ENCODE measurements at places on chromosomes 12 and 14. TPM values are rescaled to one million over a fixed set of nuclear protein-coding genes. Genes with fewer than 3 reads are reported as not detected.
A peak's percentile ranks its signal among the peaks of the same experiment; 100 is the strongest.

DNA sequence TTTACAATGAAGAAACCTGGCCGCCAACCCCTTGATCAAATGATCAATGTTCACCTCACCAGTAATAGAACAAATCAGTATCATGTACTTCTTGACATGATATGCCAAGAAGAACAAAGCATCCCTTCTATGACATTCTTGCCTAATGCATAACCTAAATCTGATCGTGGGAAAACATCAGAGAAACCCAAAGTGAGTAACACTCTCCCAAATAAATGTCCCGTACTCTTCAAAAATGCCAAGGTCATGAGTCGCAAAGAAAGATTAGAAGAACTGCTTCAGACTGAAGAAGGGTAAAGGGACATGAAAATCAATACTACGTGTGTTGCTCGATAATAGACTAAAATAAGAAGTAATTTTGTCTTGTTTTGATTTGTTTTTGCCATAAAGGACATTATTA lies 11.4 kb upstream of the SLC25A3 start:
- H3K4me3 ChIP-seq, result no peak overlapping the region
- no peak overlapping the region for H3K27ac ChIP-seq
- no peak for DNase-seq

- no peak overlapping the region for H3K4me3 ChIP-seq
- no peaks in the 10 kb centered on the region for H3K36me3 ChIP-seq
- no peaks in the 10 kb centered on the region for H3K4me1 ChIP-seq
These were observed 3.2 kb downstream of the SERPINA9 start for GRCh38 chr14:94472842-94473241.

Gene KERA
- total RNA-seq, result 0.13 TPM

DNA sequence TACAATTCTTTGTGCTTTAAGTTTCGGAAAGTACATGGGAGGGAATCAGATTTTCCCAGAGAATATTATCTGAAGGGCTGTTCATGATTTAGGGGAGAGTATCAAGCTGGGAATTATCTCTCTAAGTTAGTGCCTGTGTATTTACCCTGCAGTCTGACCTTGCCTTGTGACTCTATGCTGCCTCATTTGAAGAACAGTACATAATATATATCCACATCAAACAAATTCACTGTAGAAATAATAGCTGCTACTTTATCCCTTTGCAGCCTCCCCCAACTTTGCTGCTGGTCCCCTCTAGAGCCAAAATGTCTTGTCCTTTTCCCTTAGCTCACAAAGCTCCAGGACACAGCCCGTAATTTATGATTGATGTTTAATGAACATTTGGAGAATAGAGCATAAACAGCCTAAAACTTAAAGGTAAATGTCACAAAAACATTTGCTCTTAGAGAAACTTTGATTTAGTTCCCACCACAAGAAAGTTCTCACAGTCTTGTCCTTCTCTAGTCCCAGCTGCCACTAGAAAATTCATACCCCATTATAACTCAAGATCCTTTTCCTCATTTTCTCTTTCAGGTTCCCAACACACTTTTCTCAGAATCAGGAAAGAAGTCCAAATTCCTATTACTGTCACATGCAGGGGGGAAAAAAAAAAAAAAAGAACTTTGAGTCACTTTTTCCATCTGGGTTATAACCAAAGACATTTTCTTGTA lies 1009.6 kb downstream of the FLRT2 start:
- no peak for DNase-seq
- no peaks in the 10 kb centered on the region for H3K27me3 ChIP-seq
- H3K27ac ChIP-seq, result no peak overlapping the region
- H3K4me3 ChIP-seq, result no peak overlapping the region
- no peaks in the 10 kb centered on the region for H3K4me1 ChIP-seq

GRCh38 chr12:62267480-62267879 lies 7.3 kb downstream of the USP15 start:
- H3K36me3 ChIP-seq, result no peaks in the 10 kb centered on the region
- peak overlapping the region; percentile 6 for H3K27ac ChIP-seq
- no peak for DNase-seq
- peaks cover 99% of the 10 kb centered on the region for H3K4me1 ChIP-seq

Gene PLEKHH1
- total RNA-seq, result 1.2 TPM

Gene ADAMTS20
- total RNA-seq, result not detected

Gene SPX
- total RNA-seq, result 0.79 TPM

DNA sequence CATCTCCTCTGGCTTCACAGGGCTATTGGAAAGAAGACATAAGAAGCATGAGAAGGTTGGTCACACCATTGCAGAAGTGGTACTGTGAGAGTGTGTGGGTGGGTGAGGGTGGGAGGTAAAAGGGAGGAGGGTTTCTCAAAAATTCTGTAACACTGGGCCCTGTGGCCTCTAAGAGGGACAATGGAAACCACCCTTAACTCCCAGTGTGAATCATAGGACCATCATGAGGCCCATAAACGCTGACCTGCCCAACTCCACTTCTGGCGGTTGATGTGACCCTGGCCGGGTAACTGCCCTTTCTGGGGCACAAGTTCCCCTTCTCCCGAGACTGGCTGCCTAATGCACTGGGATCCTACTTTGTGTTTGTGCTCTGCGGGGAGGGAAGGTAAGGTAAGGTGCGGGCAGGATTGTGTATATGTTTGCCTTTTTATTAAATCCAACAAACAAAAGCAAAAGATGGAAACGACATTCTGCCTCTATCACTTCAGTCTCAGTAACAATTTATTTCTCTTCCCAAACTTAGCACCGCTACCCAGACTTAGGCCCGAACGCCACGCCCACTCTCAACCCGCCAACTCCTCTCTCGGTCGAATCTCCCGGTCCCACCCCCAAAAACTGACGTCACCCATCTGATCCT lies 551 bp downstream of the METTL1 start:
- H3K4me3 ChIP-seq, result peak overlapping the region; percentile 76
- H3K27ac ChIP-seq, result peak overlapping the region; percentile 88
- peaks cover 15% of the 10 kb centered on the region for H3K4me1 ChIP-seq
- H3K36me3 ChIP-seq, result peaks cover 28% of the 10 kb centered on the region
- peaks cover 1% of the 10 kb centered on the region for H3K27me3 ChIP-seq
- peak; percentile 91 for DNase-seq

DNA sequence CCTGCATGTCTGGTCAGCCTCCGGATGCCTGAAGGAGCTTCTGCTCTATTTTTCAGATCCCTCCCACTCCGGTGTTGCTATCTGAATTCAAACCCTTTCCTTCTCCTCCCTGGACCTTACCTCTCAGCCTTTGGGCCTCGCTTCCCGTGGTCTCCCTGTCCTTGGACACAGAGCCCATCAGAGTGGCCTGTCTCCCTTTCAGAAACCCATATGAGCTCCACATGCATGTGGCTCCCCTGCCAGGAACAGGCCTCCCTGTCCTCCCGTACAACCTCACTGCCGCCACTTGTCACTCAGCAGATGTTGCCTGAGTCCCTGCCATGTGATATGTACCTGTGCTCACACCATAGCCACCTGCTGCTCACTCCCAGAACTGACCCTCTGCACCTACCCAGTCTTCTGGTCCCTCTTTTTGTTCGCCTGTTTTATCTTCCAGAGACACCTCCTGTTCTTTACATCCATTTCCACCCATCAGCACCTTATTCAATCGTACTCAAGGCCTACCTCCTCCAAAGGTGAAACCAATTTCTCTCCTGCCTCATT lies 182.5 kb downstream of the ZFP36L1 start:
- H3K27ac ChIP-seq, result no peak overlapping the region
- no peak for DNase-seq
- H3K27me3 ChIP-seq, result no peaks in the 10 kb centered on the region
- peaks cover 18% of the 10 kb centered on the region for H3K4me1 ChIP-seq
- H3K36me3 ChIP-seq, result no peaks in the 10 kb centered on the region
- H3K4me3 ChIP-seq, result no peak overlapping the region

DNA sequence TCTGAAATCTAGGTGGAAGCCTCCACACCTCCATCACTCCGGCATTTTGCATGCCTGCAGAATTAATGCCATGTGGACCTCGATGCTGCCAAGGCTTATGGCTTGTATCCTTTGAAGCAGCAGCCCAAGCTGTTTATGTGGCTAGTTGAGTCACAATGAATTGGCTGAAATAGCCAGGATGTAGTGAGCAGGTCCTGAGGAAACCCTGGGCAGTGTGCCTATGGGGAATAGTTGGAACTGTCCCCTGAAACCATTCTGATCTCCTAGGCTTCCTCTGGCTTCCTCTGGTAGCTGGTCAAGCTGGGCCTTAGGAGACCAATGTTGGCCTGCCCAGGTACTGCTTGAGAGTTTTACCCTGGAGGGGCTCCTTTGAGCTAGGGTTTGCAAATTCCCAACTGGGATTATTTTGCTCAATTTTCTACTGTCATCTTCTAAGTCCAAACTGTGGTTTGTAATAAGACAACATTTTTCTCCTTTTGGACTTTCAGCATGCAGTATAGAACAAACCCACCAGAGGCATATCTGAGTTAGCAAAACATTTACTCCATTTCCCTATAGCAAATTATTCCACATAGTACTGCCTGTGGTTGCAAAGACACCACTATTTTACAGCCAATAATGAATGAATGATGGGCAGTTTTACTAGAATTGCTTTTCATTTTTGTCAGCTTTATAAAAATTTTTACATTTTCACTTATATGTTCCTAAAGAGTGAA lies 85.1 kb upstream of the AMIGO2 start:
- no peak for DNase-seq
- no peaks in the 10 kb centered on the region for H3K4me1 ChIP-seq
- H3K36me3 ChIP-seq, result no peaks in the 10 kb centered on the region
- H3K4me3 ChIP-seq, result no peak overlapping the region

GRCh38 chr14:24279301-24280186 lies 8.1 kb upstream of the RABGGTA start:
- H3K36me3 ChIP-seq, result no peaks in the 10 kb centered on the region
- H3K4me1 ChIP-seq, result peaks cover 84% of the 10 kb centered on the region
- H3K4me3 ChIP-seq, result no peak overlapping the region
- H3K27me3 ChIP-seq, result no peaks in the 10 kb centered on the region
- peak overlapping the region; percentile 88 for H3K27ac ChIP-seq
- no peak for DNase-seq

- peaks cover 18% of the 10 kb centered on the region for H3K4me1 ChIP-seq
- H3K27ac ChIP-seq, result peak overlapping the region; percentile 90
- DNase-seq, result no peak
- peaks cover 28% of the 10 kb centered on the region for H3K27me3 ChIP-seq
- no peaks in the 10 kb centered on the region for H3K36me3 ChIP-seq
- H3K4me3 ChIP-seq, result peak overlapping the region; percentile 64
These were observed 651 bp downstream of the TMEM117 start for GRCh38 chr12:43836475-43836989.

GRCh38 chr12:12266873-12267741 lies at the start of gene LRP6:
Gene LRP6 (minus strand): TSS chr12:12267044. CDS start chr12:12266735, 309 bp downstream.
- peaks cover 50% of the 10 kb centered on the region for H3K27me3 ChIP-seq
- peak within 1 kb of the TSS; percentile 100 for H3K27ac ChIP-seq
- H3K36me3 ChIP-seq, result no peaks in the 10 kb centered on the region
- H3K4me1 ChIP-seq, result peaks cover 22% of the 10 kb centered on the region
- peak; percentile 98 for DNase-seq
